Sciatic nerve (tissue), 2 donors: ENCODE measurements at places on chromosomes 11 and 22. TPM values are rescaled to one million over a fixed set of nuclear protein-coding genes. Genes with fewer than 3 reads are reported as not detected.
A peak's percentile ranks its signal among the peaks of the same experiment; 100 is the strongest.

- no peak for DNase-seq
These were observed 141.2 kb downstream of the MIAT start for GRCh38 chr22:26798462-26799065.

GRCh38 chr11:30424321-30424720 is 101.4 kb downstream of the ARL14EP start:
- DNase-seq, result no peak

The NFRKB gene
- 27.4 TPM for total RNA-seq

- no peak for DNase-seq
These were observed 64.0 kb upstream of the FIBIN start for GRCh38 chr11:26929806-26930517.

DNA sequence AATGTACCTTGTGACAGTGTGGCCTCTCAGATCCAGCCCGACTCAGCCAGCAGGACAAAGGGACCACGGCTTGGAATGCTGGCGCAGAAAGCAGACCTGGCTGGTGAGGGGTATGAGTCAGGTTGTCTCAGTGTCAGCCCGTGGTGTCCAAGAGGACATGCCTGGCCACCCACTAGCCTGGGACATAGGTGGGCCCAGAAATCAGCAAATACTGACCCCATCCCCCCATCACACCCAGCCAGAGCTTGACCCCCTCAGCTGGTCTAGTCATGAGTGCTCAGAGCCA is 4.5 kb downstream of the BANF1 start:
- no peak for DNase-seq

DNA sequence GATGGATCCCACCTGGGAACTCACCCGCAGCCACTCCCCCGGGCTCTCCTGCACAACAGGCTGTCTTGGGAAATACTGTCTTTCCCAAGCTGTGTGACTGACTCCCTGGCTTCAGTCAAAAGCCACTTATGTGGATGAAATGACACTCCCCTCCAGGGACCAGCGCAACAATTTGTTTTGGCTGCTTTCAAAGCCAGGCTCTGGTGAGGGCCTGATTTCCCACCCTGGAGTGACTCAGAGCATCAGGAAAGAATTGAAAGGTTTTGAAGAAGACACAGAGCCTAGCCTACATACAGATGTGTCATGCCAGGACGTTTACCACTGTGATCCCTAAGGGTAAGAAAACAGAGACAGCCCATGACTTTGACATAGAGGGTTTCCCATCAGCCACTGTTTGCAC is 550.5 kb downstream of the MIAT start:
- no peak for DNase-seq

DNA sequence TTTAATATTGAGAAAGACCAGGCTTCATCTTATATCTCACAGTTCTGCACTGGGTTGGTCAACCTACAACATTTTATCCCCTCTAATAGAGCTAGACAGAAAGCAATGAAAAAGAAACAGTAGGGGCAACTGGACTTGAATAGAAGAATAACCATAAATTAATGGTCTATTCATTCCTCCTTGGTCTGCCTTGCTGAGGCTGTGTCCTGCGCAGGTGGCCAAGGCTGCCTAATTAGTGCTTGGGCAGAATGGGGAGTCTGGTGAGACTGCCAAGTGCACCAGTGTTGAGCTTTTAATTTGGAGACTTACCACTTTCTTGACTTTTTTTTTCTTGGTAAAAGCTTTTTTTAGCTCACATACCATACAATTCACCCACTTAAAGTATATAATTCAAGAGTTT is 35.0 kb upstream of the SPON1 start:
- DNase-seq, result no peak

DNA sequence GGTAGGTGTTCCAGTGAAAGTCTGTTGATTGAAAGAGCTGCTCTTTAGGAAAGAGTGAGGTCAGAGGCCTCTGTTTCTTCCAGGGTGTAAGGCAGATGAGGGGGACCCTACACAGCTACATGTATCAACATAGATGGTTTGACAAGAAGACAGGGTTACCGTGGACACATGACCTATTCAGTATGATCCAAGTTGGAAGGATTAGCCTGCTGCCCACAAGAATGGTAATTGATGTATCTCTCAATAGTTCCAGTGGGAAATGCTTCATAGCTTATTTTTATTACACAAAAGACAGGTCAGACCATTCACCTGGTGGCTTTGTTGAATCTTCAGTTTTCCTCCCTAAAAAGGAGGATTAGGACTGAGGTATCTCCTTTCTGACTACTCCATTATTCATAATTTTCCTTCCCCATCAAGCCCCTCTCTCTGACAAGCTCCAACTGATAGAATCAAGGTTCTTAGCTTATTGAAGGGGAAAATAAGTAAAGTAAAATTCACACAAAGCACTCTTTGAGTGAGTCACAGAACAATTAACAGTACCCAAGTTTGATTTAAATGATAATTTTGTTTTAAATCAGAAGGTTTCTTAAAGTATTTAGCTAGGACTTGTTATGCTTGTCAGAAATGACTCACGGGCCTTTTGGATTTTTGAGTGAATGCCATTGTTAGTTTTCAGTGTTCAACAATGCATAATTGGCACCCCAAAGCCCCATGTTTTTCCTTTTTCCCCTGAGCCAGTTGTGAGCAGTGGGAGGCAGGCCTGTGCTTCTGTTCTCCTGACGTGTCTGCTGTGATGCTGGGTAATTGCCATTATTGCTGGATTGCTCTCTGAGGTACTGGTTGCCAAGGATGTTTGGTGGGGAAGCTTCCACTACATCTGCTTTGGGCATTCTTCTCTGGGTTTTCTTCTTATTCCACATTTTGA is 373.2 kb downstream of the DDX10 start:
- no peak for DNase-seq

The P4HA3 gene
- total RNA-seq, result 0.45 TPM

The CREBZF gene
- total RNA-seq, result 57.8 TPM

GRCh38 chr11:44930588-44931302 is 19.9 kb downstream of the TP53I11 start:
- no peak for DNase-seq

- DNase-seq, result peak; percentile 97
These were observed at the start of gene PEX16 for GRCh38 chr11:45917623-45918330. PEX16 (minus strand) TSS chr11:45917877; CDS start chr11:45917811, 66 bp downstream.

DNA sequence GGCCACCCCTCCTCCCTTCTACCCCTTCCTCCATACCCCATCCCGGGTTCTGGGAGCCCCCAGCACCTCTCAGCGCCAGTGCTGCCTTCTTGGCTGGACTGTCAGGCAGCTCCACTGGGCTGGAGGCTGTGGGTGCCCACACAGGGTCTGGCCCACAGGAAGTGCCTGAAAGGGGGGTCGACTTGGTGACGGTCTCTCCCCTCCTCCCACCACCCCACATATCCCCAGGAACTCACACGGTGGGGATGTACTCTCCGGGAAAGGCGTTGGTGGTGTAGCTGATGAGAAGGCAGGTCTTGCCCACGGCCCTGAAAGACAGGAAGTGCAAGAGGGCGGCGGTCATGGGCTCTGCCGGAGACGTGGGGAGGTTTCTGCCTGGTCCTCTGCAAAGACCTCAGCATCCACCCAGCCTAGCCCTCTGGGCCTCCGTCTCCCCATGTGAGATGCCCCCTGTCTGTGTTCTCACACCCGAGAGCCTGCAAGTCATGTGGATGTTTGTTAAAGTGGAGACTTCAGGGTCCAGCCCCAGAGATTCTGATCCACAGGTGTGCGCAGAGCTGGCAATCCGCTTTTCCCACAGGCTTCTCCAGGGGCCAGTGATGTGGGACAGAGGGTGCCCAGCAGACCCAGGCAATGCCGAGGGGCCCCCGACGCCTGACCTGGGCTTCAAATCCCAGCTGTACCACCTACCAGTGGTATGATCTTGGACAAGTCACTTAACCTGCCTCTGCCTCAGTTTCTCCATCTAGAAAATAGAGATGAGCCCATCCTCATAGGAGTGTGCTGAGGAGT is 2.5 kb downstream of the RAC2 start:
- no peak for DNase-seq

The B3GAT1 gene
- 23.3 TPM for total RNA-seq

The BLID gene
- 9.3 TPM for total RNA-seq

DNA sequence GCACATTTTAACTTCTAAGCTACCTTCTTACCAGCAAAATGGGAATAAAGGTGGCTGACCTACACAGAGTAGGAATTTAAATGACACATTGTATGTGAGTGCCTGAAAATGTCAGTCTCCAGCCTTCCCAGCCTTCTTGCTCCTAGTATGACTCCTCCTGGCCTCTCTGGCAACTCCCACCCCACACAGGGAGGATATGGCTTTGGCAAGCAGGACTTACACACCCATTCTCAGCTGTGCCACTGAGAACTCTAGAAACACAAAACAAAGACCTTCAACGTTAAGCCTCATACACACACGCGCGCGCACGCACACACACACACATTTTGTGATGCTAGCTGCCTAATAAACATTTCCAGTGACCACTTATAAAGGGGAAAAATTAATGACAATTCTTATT is 65.8 kb downstream of the PACSIN2 start:
- no peak for DNase-seq

The BRSK2 gene
- total RNA-seq, result 7.4 TPM

GRCh38 chr11:44698252-44698912 is 28.4 kb upstream of the TSPAN18 start:
- no peak for DNase-seq

DNA sequence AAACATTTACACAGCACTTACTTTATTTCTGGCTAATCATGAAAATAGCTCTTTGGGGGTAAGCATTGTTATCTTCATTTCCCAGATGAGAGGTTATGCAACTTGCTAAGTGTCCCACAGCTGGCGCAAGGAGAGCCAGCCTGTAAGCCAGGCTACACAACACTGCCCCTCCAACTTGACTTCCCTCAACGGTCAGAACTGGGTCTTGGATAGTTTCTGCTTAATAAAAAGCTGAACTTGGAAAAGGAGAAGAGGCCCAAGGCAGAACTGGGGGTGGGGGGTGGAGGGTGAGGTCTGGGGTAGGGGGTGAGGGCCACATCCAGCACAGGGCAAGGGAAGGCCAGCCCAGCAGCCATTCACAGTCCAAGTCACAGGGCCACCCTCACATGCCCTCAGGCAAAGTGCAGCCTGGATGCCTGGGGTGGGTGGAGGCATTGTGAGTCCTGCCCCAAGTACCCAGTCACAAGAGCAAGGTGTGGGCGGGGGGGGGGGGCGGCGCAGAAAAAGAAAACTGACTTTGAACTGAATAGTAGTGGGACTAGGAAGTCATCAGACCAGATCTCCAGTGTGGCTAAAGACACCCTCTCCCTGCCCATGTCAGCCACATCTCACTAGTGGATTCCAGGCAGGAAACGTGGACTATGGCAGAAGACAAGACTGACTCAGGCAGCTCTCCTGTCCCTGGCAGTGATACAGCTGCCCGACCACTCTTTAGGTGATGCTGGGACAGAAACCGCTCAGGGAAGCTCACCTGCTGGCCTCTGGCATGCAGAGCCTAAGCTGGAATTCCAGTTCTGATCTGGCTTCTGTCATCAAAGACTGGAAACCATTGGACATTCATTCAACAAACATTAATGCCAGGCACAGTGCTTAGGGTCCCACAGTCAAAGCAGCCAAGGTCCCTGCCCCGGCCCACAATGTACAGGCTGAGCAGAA is 52.4 kb downstream of the PACSIN2 start:
- DNase-seq, result no peak

GRCh38 chr22:39808081-39808480 is 85.5 kb downstream of the ENTHD1 start:
- no peak for DNase-seq
